ENCODE measurements at places on chromosomes 4 and X.

DNA sequence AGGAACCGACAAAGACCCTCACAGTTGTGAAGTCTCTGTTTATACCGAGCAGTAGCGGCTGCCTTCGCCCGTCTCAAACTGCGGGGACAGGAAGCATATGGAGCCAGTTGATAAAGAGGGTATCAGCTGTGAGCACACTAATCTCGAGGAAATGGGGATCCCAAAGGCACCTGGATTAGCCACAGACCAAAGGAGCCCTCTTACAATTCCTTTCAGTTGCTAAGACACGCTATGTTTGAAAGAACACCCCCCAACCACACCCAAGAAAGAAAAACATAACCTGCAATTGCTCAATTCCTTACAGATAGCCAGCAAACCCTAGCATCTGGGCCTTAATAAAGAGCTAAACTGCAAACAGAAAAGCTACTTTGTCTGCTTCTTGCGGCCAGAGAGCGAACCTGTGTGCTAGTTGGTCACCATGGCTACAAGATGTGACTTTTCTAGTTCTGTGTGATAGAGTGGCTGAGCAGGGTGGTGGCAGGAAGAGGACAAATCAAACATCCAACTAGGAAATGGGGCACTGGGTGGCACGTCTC lies 23.3 kb upstream of the CHRNA9 start:
- no peak for DNase-seq

- DNase-seq = peak; percentile 60
Measured at GRCh38 chrX:40543661-40544328, 37.0 kb upstream of the ATP6AP2 start.

DNA sequence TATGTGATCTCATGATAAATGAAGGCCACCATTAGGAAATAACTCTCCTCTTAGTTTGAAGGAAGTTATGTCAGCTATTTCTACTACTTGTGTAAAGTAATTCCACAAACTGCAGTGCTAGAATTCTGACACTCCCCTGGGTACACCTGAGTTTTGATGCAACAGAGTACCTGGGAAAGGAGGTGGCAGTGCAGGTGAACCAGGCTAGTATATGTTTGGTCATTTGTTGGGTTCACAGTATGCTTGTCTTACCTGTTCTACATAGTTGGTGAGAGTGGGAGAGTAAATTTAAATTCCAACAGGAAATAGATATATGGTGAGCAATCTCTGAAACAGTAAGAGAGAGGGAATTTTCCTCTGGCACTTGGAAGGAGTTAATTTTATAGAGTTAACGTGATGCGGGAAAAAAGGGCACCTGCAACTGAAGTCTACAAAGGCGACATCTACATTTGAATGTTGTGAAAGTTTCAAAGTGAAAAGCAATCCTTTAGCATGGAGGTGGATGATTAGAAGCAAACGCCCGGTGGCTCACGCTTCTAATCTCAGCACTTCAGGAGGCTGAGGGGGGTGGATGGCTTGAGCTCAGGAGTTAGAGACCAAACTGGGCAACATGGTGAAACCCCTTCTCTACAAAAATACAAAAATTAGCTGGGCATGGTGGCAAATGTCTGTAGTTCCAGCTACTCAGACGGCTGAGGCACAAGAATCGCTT lies 8.3 kb upstream of the SLC10A6 start:
- no peak for DNase-seq

DNA sequence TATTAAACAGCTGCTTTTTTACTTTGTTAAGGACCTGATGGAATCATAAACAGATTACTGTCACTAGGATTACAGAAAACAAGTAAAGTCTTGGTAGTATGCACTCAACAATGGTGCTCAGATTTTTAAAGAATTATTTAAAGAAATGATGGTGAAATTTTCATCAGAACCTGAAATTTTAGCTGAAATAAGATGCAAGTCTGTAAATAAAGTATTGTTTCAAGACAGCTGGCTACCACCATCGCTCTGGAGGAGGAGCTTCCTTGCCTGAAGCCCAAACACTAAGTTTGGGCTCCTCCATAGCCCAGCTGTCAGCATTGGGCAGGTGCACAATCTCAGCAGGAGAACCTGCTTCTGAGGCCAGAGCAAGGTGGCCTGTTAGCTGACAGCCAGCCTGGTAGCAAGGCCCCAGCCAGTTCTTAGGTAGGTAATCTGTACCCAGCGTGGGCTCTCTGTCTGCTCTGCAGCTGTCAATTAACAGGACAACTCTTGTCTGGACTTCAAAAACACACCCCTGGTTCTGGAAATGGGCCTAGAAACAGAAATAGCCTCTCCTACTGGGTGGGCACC lies 4.6 kb downstream of the GAB1 start:
- DNase-seq = no peak

DNA sequence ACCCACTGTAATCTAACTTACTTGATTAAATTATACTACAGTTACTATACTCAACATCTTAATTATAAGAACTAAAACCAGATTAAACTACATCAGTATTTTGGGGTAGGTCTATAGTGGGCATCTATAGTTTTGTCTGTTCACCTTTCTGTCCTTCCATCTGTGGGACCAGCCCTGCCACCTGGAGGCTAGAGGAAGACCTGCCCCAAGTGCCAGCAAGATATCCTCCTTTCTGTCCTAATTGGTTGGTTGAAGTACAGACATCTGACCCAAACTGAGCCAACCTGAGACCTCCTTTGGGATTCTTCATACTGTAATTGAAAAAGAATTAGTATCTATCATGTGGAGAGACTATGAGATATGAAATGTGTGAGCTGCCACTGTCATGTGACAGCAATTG lies 172.2 kb upstream of the TLL1 start:
- no peak for DNase-seq

- peak; percentile 49 for DNase-seq
Measured at GRCh38 chr4:3168029-3168428, 80.9 kb upstream of the MSANTD1 start.

DNA sequence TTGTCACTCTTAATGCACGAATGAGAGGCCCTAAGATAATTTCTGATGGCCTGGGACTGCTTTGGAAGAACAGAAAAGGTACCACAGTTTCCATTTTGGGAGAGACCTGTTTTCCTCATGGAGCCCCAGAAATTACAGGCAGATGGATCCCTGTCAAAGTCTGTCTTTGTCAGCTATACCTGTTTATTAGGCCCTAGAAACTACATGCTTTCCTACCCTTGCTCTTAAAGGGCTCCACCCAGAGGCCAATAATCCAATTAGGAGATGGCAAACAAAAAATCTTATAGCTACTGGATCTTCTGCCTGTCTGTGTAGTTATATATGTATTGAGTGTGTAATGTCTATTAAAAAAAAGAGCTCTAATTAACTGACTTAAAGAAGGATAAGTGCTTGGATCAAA lies 141.3 kb downstream of the NR3C2 start:
- peak; percentile 7 for DNase-seq

DNA sequence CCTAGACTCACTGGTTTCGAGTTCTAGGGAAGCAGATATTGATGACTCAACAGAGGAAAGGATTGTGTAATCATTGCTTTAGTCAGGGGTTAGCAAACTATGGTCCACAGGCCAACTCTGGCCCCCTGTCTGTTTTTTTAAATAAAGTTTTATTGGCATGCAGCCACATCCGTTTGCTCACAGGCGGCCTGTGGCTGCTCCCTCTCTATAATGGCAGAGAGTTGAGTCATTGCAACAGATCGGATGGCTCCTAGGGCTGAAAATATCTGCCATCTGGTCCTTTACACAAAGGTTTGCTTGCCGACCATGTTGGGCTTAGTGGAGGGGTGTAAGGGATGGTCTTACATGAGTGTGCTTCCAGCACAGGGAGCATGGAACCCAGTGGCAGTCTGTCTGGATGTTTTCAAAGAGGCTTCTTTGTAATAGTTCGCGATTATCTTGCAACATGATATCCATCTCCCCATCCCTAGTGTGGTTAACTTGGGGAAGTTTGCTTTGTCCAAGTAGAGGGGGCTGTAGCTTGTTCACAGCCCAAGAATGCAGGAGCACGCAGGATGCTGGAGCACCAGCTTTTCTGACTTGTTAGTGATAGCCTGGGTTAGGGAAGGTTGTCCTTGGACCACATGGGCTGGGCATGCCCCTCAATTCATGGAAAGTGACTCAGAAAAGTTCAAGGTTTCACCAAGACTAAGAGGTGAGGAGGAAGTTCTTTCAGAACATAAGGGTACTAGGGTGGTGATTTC lies 59.3 kb upstream of the CLDN34 start:
- DNase-seq = peak; percentile 81

GRCh38 chr4:98406819-98407218 lies 145.6 kb downstream of the RAP1GDS1 start:
- no peak for DNase-seq

DNA sequence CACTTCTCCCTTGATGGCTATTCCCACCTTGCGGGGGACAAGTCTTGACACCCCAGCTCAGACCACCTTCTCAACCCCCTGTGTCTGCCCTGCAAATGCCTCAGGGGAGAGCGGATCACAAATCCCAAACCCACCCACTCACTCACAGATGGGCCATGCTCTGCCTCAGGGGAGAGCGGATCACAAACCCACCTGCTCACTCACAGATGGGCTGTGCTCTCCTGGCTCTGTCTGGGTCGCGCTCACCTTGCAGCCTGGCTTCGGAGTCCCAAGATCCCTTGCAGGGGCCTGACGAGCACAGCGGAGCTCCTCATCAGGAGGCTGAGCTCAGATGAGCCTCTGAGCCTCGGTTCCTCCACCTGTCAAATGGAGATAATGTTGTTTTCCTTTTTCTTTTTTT lies 38.6 kb downstream of the HTRA3 start:
- DNase-seq = no peak

DNA sequence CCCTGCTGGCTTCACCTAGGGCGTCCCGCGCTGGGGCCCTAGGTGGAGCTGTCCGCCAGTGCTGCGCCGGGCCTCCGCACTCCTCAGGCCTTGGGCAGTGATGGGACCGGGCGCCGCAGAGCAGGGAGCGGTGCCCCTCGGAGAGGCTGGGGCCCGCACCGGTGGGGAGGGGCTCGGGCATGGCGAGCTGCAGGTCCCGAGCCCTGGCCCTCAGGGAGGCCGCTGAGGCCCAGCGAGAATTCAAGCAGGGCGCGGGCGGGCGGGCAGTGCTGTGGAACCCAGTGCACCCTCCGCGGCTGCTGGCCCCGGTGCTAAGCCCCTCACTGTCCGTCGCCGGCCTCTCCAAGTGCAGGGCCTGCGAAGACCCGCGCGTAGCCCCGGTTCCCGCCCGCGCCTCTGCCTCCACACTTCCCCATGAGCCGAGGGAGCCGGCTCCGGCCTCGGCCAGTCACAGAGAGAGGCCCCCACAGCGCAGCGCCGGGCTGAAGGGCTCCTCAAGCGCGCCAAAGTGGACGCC lies 565.1 kb upstream of the NDST4 start:
- no peak for DNase-seq

DNA sequence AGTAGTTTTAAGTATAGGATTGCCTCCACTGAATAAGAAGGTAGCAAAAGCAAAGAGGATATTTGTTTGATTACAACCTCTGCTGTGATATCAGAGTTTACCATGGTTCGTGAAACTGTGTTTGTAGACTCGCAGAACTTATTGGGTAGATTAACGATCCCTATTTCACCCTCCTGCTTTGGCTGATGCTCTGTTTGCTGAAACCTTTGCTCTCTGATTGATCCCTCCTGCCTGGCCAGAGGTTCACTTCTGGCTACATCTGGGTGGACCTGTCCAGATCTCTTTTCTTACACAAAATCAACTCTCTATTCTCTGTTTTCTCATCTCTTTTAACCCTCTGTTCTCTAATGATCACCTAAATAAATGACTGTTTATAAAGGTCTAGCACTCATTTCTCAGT lies 37.9 kb upstream of the TMEM192 start:
- no peak for DNase-seq

DNA sequence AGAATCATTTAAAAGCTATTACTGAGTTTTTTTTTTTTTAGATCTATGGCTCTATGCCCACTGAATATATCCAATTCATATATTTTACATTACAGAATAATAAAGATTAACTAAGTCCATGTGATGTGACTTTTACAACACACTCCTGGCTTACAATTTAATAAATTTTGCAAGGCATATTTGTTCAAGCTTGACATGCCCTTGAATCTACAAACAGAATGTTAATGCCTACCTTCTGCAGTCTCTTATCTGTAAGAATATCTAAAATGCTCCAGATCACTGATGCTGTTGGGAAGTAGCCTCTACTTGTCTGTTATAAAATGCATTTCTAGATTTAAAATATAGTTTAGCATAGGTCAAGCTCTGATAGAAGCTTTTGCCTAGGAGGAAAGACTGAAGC lies 100.7 kb upstream of the RASGEF1B start:
- no peak for DNase-seq

All from fibroblast of mammary gland (primary cell).